ENCODE measurements at places on chromosomes 4 and X.

DNA sequence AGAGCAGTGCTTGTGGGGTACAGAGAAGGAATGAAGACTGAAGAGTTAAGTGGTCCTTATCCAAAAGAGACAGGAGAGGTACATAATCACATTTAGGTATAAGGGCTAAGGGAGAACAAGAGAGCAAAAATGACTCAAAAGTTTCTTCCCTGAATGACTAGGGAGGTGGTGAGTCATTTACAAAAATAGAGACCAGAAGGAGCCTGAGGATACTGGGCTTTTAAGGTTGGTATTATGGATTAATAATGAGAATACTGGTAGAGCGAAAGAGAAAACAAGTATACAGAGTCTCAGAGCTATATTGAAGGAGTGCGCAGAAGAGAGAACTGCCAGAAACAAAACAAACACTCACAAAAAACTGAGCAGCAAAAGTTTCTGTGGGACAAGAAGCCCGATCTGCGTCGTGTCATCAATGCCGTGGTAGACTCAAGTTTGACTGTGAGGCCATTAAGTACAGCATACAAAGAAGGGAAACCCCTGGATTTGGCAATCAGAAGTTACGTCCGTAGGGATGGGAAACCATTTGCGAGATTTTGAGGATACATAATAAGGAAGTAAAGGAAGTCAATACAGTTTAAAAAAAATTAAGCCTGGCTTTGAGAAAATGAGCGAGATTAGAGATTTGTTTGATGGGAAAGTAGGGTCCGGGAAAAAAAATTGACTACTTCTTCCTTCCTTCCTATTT is 129.1 kb upstream of the STIM2 start:
- no peak for DNase-seq

- DNase-seq = no peak
These were observed 15.7 kb downstream of the ZXDB start for GRCh38 chrX:57607295-57608187.

DNA sequence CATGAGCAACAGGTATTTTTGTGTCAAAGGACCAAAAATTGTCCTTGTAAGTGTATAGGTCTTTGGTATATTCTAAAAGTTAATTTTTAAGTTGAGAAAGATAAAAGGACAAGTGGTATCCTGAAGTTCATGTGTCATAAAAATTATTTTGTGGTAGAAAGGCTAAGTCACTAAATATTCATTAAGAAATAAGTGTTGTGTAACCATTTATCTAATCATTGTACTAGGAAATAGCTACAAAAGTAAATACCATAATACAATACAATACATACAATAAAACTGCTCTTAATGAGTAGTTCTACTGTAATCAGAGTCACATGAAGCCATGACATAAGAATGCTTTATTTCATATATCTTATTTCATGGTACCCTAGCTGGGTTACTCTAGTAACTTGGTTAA is 82.5 kb upstream of the ATOH1 start:
- no peak for DNase-seq

- no peak for DNase-seq
These were observed at the start of gene ATP7A for GRCh38 chrX:77910108-77910840. TSS of gene ATP7A (plus strand) at chrX:77910693. CDS start at chrX:77971642, 60,949 bp downstream.

DNA sequence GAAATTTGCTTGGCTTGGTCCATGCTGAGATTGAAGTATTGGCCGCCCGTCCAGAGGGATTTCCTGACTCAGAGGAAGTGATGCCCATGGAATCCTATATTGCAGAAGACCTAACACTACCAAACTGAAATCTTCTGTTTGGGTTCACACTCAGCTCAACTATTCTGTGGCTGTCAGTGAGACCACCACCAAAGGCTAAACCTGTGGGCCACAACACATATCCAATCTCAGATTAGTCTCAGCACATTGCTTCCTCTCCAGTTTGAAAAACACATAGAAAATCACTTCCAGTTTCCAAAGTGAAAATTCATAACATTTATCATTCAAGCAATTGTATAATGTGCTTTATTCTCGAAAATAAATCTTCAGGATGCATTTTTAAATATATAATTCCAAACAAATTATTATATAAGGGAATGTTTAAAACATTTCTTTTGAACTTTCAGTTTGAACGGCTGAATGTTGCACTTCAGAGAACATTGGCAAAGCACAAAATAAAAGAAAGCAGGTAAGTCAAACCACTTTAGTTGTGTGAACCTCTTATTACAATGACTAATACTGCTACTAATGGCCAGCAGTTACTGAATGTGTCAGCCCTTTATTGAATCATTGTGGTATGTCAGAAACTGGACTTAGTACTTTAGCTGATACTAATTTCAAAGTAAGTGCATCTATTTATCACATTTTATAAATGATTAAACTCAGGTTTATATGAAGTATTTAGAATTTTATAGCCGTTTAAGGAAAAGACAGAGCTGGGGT is 37.0 kb downstream of the GUCY1A1 start:
- DNase-seq = no peak

DNA sequence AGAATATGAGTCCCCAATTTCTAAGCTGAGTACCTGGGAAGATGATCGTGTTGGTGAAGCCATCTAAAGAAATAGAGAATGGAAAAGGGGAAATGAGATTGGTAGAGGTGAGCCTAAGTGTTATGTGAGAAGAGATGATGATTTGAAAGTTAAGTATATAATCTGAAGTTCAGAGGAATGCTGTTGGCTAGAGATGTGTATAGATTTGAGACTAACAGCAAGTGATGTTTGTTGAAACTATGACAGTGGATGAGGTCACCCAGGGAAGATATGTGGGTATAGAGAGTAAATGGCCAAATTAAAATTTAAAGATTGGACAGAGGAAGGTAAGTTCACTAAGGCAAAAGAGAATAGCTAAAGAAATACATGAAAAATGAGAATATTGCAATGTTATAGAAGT is 324.2 kb downstream of the MAPK10 start:
- DNase-seq = no peak

DNA sequence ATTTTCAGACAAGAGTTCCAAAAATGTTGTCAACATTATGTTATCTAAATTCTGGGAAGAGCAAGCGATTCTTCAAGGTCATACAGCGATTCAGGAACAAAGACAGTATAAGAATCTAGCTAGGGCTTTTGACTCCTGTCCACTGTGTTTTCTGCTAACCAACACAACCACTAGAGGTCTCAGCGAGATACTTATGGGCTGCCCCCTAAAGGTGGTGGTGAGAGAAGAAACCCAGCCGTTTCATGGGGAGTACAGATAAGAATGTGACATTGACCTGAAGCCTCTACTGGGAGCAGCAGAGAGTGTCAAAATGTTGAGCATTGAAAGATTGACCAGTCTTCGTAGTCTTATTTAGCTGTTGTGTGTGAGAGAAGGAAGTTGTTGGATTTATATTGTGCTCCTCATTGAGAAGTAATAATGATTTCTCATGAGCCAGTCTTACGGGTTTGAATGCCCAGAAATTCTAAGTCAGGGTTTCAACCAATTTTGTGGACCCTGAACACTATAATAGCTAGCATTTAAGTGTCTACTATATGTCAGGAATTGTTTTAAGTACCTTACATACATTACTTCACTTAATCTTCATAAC is 168.3 kb downstream of the SPRY1 start:
- DNase-seq = no peak

DNA sequence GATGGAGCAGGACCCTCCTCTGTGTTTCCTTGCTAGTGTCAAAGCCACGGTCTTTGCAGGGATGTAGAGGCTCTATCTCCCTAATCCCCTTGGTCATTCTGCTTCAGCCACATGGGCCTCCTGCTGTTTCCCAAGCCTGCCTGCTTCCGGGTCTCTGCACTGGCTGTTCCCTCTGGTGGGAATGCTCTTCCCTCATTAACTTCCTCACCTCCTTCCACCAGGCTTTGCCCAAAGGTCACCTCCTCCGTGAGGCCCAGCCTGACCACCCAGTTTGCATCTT is 56.6 kb downstream of the ABLIM2 start:
- no peak for DNase-seq

- DNase-seq = no peak
These were observed 313.8 kb downstream of the CAMK2D start for GRCh38 chr4:113447769-113448168.

- no peak for DNase-seq
These were observed 55.8 kb upstream of the PRDM8 start for GRCh38 chr4:80141543-80141942.

DNA sequence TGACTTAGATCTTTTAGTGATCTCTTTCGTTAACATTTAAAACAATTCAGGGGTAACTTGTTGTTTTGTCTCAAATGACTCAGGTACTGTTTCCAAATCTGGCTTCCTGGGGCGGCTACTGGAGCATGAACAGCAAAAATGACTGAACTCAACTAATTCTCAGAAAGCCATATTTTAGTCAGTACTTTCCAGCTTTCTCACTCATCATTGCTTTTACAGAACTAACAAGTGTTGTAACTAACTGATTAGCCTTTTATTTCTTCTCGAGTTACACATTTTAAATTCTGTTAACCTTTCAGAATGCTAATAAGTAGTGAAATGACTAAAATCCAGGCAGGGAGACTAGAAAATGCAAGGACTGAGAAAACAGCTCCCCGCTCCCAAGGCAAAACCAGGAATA is 55.3 kb downstream of the JADE3 start:
- DNase-seq = no peak

DNA sequence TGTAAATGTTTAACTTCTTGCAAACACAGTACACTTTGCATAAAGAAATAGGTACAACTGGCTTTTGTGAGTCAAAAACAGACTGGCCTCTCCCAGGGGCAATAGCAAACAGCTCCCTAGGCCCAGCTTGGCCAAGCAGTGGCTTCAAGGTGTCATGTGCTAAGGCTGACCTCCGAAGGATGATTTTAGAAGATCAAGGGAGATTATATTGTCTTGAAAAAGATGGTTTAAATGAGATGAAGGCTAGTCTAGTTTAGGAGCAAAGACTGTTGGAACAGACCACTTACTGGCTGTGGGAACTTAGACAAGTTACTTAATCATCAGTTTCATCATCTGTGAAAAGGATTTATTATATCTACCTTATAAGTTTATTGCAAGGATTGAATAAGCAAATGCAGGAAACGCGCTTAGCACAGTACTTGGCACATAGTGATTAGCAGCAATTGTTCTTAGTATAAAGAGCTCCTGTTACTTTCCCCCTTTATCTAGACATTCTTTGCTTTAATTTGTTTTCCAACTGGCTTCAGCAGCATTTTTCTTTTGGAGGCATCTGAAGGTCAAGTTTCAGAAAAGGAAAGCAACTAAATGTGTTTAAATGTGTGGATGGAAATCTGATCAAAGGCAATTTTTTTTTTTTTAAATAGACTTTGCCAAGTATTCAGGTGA is 17.2 kb downstream of the ANXA3 start:
- no peak for DNase-seq

GRCh38 chr4:130183766-130184165 is 1087.8 kb downstream of the C4orf33 start:
- no peak for DNase-seq

DNA sequence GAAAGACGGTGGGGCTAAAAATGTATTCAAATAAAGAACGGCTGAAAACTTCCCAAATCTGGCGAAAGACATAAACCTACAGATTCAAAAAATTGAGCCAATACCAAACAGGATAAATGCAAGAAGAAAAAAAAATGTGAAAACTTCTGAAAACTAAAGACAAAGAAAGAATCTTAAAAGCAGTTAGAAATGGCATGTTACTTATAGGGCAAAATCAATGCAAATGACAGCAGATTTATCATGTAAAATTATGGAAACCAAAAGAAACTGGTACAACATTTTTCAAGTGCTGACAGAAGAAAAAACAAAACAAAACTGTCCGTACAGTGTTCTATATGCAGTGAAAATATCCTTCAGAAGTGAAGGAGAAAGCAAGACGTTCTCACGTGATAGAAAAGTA is 239.0 kb downstream of the PDGFC start:
- no peak for DNase-seq

DNA sequence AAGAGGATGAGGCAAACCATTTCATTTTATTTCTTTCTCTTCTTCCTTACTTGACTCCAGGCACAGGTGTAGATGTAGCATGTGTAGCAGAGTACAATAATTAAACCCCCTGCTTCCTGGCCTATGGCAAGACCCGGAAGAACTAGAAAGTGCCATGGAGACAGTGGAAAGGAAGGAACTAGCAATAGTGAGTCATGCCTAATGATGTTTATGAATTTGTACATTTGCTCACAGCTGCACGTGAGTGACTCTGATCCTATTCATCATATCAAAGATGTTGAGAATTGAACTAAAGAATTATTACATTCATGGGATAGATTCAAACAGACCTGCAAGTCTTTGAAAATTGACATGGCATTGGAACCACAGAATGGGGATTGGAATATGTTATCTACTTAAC is 2233.9 kb upstream of the TENM3 start:
- no peak for DNase-seq

DNA sequence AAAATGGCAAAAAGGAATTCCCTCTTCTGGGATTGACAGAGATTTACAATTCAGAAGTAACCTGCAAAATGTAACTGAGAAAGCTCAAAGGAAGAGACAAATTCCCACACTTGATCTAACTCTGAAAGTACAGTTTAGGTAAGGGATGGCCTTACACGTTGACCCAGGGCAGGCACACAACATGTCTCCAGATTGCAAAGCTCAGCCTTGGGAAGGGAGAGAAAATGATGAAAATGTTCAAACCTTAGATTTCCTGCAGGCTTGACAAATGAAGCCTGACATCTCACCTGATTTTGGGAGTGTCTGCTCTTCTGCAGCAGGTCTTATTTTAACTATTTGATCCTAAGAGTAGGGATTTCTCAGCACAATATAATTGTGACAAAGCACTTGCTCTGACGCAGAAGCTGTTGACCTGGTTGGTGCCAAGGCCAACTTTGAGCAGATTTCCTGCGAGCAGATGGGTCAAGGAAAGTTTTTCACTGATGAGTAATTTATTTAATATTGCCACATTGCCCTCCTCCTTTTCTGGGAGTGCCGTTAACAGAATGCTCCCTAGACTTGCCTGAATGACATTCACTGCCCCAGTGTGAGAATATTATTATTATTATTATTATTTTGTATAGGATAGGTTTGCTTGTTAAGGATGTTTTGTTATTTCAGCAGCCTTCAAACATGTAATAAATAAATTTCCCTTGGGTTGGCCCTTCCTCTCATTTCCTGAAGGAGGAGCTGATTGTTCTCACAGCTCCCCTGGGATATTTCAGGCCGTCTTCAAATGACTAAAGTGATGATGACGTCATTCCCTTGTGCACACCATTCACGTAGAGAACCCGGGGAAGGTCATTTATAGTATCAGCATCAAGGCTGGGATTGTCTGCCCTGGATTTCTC is 157.1 kb downstream of the VEGFC start:
- DNase-seq = no peak

DNA sequence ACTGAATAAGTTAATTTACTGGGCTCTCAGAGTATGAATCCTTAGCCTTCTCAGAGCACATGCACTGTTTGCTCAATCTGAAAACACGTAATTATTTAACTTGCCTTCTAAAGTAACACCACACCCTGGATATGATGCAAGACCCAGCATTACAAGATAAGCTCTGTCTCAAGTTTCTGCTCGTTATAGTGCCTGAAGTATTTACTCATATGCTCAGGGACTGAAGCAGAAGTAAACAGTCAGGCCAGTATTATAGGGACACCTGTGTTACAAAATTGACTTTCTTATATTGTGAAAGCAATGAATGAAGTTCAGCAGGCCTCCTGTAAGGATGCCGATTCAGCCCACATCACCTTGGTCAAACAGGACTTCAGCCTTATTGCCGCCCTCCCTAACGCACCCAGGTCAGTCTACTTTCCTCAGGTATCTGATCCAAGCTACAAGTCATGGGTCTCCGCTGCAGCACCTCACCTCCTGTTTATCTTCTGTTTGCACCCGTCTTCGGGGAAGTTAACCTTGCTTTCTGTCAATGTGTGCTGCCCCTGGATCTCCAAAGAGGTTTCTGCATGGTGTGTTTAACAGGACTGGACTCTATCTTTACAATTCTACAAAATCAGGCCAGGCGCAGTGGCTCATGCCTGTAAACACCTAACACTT is 42.8 kb upstream of the KLF3 start:
- DNase-seq = no peak

- DNase-seq = no peak
These were observed 73.9 kb downstream of the VCX3A start for GRCh38 chrX:6460893-6461490.
